ENCODE measurements at places on chromosomes 13 and 19.

DNA sequence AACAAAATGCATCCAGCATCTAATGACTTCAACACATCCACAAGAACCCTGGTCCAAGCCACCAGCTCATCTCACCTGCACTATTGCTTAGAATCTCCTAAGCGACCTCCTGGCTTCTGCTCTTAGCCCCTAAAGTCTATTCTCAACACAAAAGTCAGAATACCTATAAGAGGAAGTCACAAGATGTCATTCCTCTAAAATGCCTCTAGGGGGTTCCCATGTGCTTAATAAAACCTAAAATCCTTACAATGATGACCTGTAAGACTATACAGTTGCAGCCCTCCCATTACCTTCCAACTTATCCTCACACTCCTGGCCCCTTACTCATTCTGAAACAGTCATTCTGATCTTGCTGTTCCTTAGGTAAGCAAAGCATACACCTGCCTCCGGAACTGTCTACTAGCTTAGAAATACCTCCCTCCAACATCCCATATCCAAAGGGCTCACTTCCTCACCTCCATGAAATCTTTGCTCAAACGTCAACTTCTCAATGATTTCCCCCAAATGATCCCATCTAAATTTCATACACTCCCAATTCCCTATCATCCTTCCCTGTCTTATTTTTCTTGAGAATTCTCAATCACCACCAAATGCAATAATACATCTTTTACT is 10.0 kb downstream of the ATP7B start:
- DNase-seq = no peak

DNA sequence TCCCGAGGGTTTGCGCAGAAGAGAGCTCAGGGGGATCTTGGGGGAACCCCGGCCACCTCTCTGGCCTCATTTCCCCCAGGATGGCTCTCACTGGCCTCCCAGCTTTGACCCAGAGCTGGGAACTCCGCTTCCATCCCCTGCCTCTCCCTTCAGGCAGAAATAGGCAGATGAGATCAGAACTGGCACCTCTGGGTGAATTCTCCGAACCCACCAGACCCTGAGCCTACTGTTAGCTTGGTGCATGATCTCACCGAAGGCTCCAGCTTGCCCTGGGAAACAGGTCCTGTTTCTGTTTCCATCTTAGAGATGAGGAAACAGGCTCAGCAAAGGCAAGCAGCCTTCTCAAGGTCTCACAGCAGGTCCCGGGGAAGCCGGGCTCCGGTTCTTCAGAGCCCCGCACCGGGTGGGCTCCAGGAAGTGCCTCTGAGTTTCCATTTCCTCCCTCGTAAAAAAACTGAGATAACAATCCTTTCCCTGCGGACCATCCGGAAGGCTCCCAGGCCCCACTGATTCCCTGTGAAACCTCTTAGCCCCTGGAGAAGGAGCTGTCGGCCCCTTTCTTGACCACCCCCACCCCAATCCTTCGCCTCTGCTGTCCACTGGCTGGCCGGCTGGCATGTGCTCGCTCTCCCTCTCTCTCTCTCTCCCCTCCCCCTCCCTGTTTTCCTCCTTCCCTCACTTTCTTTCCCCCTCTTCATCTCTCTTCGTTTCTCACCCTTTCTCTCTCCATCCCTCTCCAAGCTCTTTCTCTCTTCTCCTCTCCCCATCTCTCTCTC is 2.1 kb downstream of the NECTIN2 start:
- no peak for DNase-seq

- DNase-seq = no peak
Measured at GRCh38 chr19:46486358-46486757, 9.3 kb downstream of the PNMA8B start.

- no peak for DNase-seq
Measured at GRCh38 chr13:46267166-46267565, 55.4 kb downstream of the LRRC63 start.

GRCh38 chr13:40624986-40625385 is 41.5 kb downstream of the FOXO1 start:
- DNase-seq = no peak

DNA sequence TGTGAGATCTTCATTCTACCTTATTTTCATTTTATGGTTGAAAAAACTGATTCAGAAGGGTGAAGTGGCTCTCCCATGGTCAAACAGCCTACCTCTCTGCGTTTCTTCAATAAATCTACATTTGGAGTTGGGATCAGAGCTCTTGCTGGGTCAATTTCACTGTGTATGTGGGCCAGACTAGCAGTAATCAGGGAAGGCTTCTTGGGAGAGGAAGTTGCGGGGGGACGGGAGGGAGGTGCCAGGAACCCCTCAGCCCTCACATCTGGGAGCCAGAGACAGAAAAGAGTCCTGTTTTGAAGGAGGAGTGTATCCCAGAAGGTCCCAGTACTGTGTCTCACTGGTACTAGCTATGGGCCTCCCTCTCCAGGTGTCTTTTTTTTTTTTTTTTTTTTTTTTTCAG is 934 bp downstream of the KXD1 start:
- DNase-seq = no peak

- DNase-seq = no peak
Measured at GRCh38 chr13:21833921-21834320, 163.0 kb downstream of the FGF9 start.

DNA sequence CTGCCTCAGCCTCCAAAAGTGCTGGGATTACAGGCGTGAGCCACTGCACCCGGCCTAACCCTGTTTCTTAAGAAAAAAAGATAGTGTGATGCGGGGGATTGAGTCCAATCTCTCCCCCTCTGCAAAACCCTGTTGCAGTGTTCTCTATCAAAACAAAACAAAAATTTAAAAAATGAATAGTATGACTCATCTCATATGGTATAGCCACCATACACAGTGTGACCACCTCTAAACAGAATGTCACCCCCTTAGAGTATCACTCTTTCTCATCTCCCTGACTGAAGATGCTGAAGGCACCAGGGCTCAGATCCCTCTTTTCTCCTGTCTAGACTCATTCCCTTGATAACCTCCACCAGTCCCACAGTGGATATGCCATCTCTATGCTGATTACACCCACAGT is 6.8 kb upstream of the ERF start:
- DNase-seq = no peak

GRCh38 chr13:106129993-106130392 is 405.5 kb downstream of the EFNB2 start:
- no peak for DNase-seq

GRCh38 chr19:18280247-18281081 is 958 bp downstream of the JUND start:
- no peak for DNase-seq

- DNase-seq = no peak
Measured at GRCh38 chr13:111976474-111977178, 90.3 kb upstream of the SOX1 start.

DNA sequence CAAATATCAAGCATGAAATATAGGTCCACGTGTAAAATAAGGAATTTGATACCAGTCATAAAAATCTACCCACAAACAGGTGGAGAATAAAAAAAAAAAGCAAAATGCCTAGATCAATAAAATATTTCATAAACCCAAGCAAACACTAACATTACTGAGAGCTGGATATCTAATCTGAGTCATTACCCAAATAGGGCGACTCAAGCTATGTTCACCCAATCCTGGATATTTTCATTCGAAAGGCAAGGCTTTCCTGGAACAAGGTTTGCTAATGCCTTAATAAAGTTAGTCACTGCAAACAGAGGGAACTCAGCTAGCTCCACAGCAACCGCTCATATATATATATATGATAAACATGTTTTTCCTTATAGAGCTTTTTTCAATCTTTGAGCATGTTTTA is 33.5 kb upstream of the TM9SF2 start:
- DNase-seq = no peak

DNA sequence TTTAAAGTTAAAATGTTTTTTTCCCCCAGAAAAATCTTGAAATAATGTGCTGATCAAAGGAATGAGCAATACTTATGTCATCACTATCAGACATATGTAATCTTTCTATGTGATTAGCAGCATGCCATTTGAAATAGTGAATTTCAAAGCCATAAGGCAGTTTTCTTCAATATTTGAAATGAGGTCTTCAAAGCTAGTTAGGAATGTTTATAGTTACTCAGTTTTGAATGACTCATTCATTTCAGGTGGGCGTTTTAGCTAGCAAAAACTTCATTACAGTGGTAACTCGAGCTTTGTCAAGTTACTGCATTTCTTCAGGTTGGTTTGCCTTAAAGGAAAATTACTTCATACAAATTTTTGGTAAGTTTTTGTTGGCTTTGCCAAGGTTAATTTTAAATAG is 102.1 kb downstream of the ATP8A2 start:
- DNase-seq = no peak

DNA sequence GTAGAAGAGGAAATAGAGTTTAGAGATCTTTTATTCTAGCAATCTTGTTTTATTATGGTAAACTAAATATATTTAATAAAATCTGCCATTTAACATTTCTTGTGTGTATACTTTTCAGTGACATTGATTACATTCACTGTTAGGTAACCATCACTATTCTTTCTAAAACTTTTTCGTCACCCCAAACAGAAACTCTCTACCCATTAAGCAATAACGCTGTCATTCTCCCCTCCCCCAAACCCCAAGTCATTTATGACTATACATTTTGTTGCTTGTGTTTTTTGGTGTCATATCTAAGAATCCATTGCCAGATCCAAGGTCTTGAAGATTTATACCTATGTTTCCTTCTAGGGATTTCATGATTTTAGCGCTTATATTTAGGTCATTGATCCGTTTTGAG is 10.6 kb downstream of the URI1 start:
- DNase-seq = no peak

- no peak for DNase-seq
Measured at GRCh38 chr19:426725-427445, 17.9 kb upstream of the C2CD4C start.

DNA sequence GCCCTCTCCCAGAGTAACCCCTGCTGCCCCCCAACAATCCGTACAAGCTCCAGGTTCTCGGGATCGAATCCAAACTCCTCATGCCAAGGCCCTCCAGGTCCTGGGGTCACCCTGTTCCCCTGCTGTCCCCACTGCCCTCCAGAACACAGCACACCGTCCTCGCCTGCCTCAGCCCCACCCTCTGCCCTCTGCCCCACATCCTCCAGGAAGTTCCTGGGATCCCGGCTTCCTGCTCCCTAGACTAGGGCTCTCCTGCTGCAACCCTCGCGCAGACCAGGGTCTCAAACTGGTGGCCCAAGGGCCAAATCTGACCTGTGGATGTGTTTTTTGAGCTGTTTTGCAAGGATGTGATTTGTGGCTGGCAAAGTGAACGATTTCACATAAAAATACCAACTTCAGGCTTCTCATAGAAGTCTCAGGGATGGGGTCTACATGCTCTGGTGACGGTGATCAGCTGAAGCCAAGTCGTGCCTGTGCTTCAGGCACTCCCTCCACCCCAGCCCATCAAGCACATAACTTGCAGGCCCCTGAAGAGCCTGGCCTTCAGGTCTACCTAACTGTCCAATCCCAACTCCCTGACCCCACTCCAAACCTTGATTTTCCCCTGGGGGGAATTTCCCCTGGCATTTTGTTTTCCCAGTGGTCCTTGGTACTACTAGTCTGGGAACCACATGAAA is 1.8 kb downstream of the RABAC1 start:
- DNase-seq = no peak

GRCh38 chr13:110070046-110070445 is 236.9 kb downstream of the COL4A1 start:
- DNase-seq = no peak

DNA sequence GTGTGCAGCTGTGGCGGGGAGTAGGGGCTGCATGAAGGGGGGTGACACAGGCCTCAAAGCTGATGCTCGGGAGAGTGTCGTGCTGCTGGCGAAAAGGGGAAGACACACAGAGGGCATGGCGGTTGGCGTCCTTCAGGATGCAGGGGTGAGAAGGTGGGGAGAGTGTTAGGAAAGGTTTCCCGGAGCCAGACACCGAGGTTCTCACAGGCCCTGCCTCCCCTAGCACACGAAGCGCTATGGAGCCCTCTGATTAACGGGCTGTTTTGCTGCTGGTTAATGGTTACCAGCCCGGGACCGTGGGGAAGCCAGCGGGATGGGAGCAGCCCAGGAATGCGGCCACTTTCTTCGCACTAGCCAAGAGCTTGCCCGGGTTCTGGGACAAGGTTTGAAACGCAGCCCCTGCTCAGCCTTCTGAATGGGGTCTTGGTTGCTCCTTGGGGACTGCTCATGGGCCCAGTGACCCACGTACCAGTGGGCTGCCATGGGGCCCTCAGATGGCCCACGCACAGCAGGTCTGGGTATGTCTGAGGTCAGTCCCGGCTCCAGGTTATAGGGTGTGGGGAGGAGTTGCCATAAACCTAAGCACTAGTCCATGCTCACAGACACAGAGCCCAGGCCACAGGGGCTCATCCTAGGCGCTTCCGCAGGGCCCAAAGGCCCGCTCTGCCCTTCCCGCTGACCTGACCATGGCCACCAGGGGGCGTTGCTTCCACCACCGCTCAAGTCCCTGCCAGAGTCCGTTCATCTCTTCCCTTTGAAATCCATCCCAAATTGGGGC is 31.3 kb upstream of the ISYNA1 start:
- no peak for DNase-seq

GRCh38 chr19:7916103-7916954 is 1.7 kb downstream of the TGFBR3L start:
- DNase-seq = no peak

DNA sequence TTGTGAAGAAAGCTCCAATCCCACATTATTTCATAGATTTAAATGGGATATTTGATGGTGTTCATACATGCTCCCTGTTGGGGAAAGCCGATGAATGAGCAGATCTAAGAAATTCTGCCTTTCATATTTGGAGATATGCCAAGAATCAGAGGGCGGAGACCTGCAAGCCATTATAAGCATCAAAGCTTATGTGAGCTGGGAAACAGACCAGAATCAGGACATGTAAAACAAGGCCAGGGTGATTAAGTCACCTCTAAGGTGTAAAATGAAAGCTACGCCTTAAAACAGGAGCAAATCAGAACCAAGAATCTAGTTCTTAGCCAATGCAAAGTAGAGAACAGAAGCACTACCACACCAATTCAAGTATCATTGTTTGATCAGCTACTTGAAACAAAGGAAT is 392.4 kb downstream of the DCT start:
- no peak for DNase-seq

DNA sequence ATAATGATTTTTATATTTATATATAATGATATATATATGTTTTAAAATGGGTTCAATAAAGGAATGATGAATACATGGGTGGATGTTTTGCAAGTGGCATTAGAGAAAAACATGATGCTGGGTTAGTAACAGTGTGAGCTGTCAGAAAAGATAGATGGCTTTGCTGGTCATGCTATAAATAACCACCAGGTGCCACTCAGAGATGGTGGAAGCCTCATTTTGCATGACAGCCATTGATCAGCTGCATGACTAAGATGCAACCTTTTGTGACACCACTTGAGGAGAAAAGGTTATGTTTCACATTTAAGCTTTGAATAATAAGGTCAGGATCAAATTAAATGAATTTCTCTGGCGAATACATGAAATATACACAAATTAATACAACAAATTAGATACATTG is 737.7 kb downstream of the PCDH9 start:
- no peak for DNase-seq

All from thoracic aorta (tissue), 2 donors.